ENCODE measurements at places on chromosomes 11 and 22. TPM values are rescaled to one million over a fixed set of nuclear protein-coding genes. Genes with fewer than 3 reads are reported as not detected.

Gene CARD16
- polyA plus RNA-seq, result 9.0 TPM

Gene DRD4
- not detected for polyA plus RNA-seq

Gene FSHB
- not detected for polyA plus RNA-seq

Gene SIDT2
- 13.4 TPM for polyA plus RNA-seq

Gene CLP1
- polyA plus RNA-seq, result 5.1 TPM

Gene TM7SF2
- 17.1 TPM for polyA plus RNA-seq

Gene CCDC15
- polyA plus RNA-seq, result 0.10 TPM

Gene SYCE3
- polyA plus RNA-seq, result 43.1 TPM

Gene ME3
- polyA plus RNA-seq, result 41.7 TPM

Measured in Purkinje cell (primary cell).